ENCODE measurements at places on chromosomes 4 and X.
A peak's percentile ranks its signal among the peaks of the same experiment; 100 is the strongest.

GRCh38 chrX:149453030-149453429 lies 52.1 kb downstream of the IDS start:
- no peak for DNase-seq

- DNase-seq: no peak
These were observed 90.7 kb upstream of the JADE1 start for GRCh38 chr4:128718768-128719167.

DNA sequence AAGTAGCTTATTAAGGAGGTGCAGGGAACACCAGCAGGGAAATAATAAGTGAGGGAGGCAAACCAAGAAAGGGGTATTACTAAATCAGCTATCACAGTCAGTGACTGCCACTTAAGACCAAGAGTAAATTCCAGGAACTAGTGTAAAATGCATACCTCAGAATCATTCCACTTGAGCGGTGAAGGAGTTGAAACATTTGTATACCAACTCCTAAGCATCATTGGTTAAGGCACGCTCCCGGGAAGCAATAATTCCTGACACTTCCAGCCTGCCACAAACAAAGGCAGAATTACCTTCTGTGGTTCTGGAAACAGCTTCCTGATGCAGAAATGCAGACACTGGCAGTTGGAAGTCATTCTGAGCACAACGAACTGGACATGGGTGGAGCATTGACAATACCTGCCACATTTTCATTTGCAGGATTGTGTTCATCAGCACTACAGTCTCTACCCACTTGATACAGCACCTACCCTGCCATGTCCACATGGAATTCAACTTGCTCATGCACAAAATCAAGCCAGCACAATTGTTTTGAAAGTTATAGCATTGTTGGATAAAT lies 82.1 kb downstream of the PPP1R2C start:
- no peak for DNase-seq

GRCh38 chrX:106144755-106145639 lies 23.1 kb upstream of the PWWP3B start:
- no peak for DNase-seq

DNA sequence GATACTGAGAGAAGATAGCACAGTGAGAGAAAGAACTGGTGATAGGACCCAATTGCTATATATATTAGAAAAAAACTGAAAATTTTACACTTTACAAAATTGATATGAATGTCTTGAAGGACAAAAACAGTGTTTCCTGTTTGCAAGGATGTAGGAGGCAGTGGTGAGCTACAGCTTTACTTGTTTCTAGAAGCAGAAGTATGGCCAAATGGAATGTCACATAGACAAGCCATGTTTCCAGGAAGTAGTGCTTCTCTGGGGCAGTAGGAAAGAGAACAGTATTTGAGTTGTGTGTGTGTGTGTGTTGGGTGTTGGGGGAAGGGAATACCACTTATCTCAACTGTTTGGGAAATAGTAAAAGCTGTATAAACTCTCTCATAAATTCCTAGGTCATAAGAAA lies 60.9 kb upstream of the IBSP start:
- no peak for DNase-seq

GRCh38 chr4:139872274-139872673 lies 206.7 kb downstream of the MGST2 start:
- peak; percentile 67 for DNase-seq

Data from activated CD4-positive, alpha-beta T cell treated with anti-CD3 and anti-CD28 coated beads, Interleukin-10, Interleukin-2, amounts not matched to agents 100 ng/mL and 50 ng/mL, durations not matched to agents 16 hours and 8 hours (primary cell).